ENCODE measurements at places on chromosomes 4 and X. TPM values are rescaled to one million over a fixed set of nuclear protein-coding genes. Genes with fewer than 3 reads are reported as not detected.

The SFRP2 gene
- 11.9 TPM for total RNA-seq

The XAGE1B gene
- not detected for total RNA-seq

The DLG3 gene
- total RNA-seq, result 26.7 TPM

GRCh38 chr4:56668267-56668666 lies 12.8 kb downstream of the HOPX start:
- H3K36me3 ChIP-seq, result no peaks in the 10 kb centered on the region
- no peaks in the 10 kb centered on the region for H3K27me3 ChIP-seq
- no peak for DNase-seq
- no peak overlapping the region for H3K27ac ChIP-seq

DNA sequence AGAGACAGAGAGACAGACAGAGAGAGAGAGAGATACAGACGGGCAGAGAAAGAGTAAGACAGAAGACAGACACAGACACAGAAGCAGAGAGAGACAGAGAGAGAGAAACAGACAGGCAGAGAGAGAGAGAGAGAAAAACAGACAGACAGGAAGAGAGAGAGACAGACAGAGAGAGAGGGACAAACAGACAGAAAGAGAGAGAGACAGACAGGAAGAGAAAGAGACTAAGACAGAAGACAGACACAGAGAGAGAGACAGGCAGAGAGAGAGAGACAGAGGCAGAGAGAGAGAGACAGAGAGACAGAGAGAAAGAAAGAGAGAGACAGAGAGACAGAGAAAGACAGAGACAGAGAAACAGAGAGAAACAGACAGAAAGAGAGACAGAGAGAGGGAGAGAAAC lies 27.2 kb upstream of the NAA11 start:
- no peaks in the 10 kb centered on the region for H3K4me1 ChIP-seq
- H3K27ac ChIP-seq, result no peak overlapping the region
- H3K36me3 ChIP-seq, result no peaks in the 10 kb centered on the region
- H3K4me3 ChIP-seq, result no peak overlapping the region
- H3K27me3 ChIP-seq, result no peaks in the 10 kb centered on the region
- no peak for DNase-seq

DNA sequence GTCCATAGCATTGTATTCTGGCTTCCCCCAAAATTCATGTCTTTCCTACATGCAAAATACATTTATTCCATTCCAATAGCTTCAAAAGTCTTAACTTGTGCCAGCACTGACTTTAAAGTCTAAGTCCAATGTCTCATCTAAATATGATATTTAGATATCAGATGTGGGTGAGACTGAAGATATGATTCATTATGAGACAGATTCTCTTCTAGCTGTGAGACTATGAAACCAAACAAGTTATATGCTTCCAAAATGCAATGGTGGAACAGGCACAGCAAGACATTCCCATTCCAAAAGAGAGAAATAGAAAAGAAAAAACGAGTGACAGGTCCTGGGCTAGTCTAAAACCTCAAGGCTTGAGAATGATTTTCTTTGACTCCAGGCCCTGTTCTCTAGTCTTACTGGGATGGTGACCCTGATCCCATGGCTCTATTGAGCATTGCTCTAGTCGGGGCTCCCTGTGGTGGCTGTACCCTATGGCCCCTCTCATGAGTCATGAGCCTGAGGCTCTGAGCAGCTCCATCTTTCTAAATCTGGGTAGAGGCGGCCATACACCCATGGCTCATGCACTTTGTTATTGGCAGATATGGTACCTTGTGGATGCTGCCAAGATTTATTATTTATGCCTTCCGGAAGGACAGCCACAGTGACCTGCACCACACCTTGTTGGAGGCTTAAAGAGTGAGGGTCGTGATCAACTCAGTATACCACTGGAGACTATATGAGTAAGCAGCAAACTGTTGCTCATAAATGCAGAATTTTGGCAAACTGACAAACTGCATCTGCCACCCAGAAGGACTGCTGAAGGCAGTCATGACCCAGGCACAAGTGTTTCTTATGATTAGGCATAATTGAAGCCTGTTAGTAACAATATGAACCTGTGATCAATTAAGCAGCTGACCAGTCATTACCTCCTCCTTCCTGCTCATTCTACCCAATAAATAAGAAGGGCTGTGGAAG lies 38.5 kb upstream of the BOD1L1 start:
- H3K27ac ChIP-seq, result no peak overlapping the region
- no peaks in the 10 kb centered on the region for H3K36me3 ChIP-seq
- no peak overlapping the region for H3K4me3 ChIP-seq
- no peaks in the 10 kb centered on the region for H3K4me1 ChIP-seq
- H3K27me3 ChIP-seq, result no peaks in the 10 kb centered on the region

DNA sequence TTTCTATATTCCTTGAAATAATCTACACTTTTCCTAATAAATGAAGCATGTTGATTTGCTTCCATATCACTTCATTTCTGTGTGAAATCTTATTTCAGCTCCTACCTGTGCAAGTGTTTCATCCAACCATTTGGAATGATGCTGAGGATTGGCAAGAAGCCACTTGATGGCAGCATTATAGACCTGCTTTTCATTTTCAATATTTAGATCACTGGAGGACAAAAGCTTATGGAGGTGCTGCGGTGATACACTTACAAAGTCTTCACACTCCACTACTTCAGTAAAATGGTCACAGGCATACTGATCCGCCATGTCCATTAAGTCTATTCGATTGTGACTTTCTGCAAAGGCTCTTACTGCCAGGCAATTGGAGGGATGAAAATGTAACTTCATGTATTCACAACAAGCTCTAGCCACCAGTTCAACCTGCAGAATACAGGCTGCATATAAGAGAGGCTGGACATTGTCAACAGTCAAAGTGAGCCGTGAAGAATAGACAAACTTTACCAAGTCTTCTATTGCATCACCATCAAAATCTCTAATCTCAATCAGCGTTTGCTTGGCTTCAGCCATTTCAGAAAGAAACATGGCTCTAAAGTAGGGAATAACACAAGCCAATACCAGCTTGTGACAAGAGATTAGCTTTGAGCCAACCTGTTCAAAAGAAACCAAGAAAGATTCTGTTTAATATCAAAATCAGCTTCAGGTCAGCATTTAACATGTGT lies 35.1 kb downstream of the KLHL8 start:
- no peak for DNase-seq
- H3K27me3 ChIP-seq, result no peaks in the 10 kb centered on the region
- no peak overlapping the region for H3K4me3 ChIP-seq
- H3K27ac ChIP-seq, result no peak overlapping the region
